ENCODE measurements at places on chromosomes 7 and 10. TPM values are rescaled to one million over a fixed set of nuclear protein-coding genes. Genes with fewer than 3 reads are reported as not detected.

Gene ADRA2A
- 3.6 TPM for total RNA-seq

Gene PDE1C
- 50.8 TPM for total RNA-seq

DNA sequence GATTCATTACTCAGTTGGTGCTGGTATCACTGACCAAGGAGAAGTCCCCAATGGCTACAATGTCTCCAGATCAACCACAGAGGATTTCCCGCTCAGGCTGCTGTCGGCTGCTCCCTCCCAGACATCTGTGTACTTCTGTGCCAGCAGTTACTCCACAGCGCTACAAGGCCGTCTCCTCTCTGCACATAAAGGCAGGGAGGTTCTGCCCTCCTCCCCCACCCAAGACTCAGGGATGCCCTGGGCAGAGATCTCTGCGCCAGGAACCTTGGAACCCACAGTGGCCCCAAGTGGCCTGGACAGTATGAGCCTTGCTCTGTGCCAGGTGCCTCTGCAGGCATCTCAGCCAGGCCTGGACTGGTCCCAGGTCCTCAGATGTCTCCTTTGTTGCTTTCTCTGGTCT lies 193.4 kb upstream of the PRSS58 start:
- no peak for DNase-seq

Gene SH3PXD2A
- total RNA-seq, result 27.7 TPM

Gene SDK1
- 2.8 TPM for total RNA-seq

DNA sequence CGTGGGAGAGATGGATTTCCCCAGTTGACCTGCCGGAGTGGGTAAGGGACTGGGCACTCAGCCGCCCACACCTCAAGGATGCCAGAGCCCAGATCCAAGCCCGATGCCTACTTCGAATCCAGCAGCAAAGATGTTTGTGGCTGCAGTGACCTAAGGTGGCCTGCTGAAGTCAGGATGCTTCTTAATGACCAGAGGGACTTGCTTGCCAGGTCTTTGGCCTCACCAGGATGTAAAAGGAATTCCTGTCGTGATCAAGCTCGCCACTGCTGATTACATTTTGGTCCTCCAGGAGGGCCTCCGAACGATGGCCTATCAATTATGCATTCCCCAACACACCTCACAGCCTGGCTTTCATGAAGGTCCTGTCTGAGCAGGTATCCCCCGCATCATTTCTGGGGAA lies 349.5 kb upstream of the ZMIZ1 start:
- DNase-seq, result no peak

Gene ABCF2
- total RNA-seq, result 33.6 TPM

- no peak for DNase-seq
Measured at GRCh38 chr7:139078399-139078798, 31.1 kb downstream of the ZC3HAV1 start.

Gene EFCAB10
- total RNA-seq, result not detected

Gene SKIDA1
- total RNA-seq, result 2.0 TPM

DNA sequence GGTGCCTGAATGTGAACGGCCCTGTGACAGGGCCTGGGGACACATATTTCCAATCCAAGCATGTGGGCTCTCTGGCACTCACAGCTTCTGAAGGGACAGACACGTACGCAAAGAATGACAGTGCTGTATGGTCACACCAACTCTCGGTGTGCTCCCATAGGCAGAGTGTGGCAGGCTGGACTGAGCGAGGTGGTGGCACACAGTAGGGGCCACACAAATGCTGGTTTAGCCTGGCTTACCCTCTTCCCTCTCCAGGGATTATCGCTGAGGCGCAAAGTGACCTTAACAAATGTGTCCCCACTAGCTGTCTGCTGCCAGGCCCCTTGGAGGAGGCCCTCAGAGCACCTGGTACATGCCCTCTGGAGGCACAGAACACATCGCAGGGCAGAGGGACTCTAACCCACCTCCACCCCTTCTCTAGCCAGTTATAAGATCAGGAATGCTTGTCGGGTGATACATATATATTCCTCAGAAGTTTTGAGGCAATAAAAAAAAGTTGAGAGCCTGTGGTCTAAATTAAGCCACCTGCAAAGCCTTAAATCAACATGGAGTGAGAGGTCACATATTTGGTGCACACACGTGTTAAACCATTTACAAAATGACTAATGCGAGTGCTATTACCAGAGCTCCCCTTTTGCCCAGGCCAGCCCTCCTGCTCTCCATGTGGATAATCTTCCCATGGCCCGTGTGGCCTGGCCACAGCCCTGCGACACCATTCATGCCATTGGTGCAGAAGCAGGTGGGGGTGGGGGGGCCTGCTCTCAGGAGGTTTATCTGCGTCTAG lies 262.8 kb upstream of the GRB10 start:
- no peak for DNase-seq

Gene ARHGEF35
- 1.8 TPM for total RNA-seq

- no peak for DNase-seq
Measured at GRCh38 chr7:147646568-147646967, 944.0 kb upstream of the C7orf33 start.

- no peak for DNase-seq
Measured at GRCh38 chr7:143243614-143244013, 19.6 kb upstream of the GSTK1 start.

- DNase-seq, result no peak
Measured at GRCh38 chr10:118547282-118547681, 48.2 kb downstream of the PRLHR start.

Gene BEND7
- 16.2 TPM for total RNA-seq

DNA sequence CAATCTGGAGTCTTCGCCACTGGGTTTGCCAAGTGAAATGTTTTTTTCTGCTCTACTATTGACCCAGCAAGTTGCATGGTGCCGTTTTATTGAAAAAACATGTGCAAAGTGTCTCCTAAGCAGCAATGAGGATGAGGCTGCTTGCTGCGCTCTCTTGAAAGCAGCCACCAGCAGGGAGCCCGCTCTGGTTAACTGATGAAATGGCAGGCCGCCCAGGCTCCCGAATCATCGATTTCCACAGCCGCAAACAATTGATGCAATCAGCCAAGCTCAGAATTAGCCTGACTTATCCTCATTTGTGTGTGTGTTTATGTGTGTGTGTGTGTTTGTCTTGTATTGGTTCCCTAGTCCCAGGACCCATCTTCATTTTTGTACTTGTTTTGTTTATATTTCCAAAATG lies 22.2 kb upstream of the LYZL1 start:
- DNase-seq, result no peak

Gene CNNM1
- 0.15 TPM for total RNA-seq

Gene PON1
- not detected for total RNA-seq

Gene CCM2
- total RNA-seq, result 36.5 TPM

DNA sequence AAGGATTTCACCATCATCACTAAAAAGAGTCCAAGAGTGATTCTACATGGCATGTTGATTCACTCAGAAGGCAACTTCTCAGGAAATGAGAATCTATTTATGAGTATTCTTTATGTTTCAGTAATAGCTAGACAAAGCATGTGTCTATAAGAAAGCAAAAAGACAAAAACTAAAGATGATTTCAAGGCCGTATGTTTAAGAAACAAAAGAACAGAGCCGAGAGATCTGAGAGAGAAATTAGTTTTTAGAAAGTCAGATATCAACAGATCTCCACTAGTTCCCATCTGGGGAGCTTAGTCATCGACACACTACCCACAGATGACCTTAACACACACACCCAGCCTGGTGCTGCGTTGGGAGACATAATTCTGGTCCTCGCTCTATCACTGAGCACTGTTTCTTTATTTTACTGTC lies 21.0 kb downstream of the PIP4K2A start:
- DNase-seq, result no peak

- DNase-seq, result peak; percentile 10
Measured at GRCh38 chr7:60706-61105, 131.7 kb upstream of the FAM20C start.

DNA sequence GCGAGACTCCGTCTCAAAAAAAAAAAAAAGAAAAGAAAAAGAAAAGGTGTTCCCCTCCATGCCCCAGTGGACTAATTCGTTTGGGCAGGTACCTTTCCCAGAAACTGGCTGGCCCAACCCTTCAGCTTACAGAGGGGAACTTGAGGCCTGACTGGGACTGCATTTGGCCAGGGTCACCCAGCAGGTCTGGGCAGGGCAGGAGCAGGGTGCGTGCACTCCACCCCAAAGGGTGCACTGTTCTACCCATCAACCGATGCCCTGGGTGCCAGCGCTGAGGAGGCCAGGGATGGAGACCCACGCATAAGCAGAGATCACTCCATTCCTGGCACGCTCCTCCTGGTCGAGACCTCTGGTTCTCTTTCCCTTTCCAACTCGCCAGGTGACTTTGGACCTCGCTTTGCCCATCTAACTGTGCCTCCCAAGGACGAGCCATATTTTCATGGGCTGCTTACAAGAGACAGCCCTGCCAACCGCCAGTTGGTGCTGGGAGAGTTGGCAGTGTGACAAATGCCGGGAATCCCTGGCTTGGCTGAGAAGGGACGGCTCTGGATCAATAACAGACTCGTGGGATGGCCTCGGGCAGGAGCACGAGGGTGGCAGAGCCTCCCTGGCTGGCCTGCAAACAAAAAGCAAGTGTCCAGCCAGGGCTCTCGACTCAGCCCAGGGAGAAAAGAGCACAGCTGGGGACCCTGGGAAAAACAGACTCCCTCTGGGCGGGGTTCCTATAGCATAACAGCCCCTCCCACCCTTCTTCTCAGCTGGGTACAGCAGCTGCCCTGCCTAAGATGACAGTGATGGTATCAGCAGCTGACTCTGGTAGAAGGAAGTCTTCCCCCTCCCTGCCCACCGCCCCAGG lies 7.9 kb downstream of the HSPB1 start:
- no peak for DNase-seq

DNA sequence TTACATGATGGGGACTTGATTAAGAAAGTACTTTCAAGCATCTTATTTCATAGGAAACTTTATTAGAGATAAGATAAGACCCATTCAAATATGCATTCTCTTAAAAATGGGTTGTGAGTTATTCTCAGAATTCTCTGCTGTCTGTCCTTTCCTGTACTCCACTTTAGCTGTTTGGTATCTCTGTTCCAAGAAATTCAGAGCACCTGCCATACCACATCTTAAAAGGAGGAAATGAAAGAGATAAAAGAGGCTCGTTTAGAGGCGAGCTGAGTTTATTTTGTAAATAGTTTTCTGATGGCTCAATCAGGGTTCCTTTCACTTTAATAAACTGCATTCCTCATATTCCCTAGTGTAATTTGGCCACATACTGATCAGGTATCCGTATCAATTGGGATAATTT lies 87.2 kb downstream of the MDFIC start:
- no peak for DNase-seq

Gene VSIR
- total RNA-seq, result 40.6 TPM

Gene ZNF518A
- 10.5 TPM for total RNA-seq

- DNase-seq, result no peak
Measured at GRCh38 chr10:5442065-5442989, 30.0 kb downstream of the NET1 start.

DNA sequence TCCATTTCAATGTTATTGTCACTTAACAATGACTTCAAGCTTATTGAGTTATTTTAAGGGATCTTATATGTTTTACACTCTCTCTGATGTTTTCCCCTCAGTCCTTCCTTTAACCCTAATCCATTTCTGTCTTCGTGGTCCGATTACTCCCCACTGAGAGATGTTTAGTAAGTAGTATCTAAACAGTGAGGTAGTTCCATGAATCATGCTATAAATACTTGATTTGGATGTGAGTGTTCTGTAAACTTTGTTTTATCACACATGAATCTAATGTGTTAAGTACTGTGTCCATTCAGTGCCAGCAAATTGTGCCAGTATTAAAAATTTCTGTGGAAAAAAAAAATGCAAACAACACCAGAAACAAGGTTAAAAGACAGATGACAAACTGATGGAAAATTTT lies 18.6 kb downstream of the RPP30 start:
- no peak for DNase-seq

- DNase-seq, result peak; percentile 74
Measured at GRCh38 chr10:11742009-11742778, at the start of gene ECHDC3. TSS of gene ECHDC3 (plus strand) at chr10:11742382. CDS start at chr10:11742577, 195 bp downstream.

Gene HSPA14
- total RNA-seq, result 10.5 TPM

DNA sequence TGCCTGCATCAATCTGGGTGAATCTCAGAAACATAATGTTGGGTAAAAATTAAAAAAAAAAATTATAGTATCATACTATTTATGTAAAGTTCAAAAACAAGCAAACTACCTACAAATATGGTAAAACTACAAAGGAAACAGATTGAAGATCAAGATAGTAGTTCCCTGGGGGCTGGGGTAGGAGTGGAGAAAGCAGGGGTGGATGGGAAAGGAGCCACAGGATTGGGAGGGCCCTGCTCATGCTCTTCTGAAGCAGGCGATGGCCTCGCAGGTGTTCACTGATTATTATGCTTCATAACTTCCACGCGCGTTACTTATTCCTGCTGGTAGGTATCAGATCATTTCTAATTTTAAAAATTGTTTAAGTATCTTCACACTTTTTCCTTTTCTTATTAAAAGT lies 96.0 kb upstream of the GATA3 start:
- DNase-seq, result no peak

DNA sequence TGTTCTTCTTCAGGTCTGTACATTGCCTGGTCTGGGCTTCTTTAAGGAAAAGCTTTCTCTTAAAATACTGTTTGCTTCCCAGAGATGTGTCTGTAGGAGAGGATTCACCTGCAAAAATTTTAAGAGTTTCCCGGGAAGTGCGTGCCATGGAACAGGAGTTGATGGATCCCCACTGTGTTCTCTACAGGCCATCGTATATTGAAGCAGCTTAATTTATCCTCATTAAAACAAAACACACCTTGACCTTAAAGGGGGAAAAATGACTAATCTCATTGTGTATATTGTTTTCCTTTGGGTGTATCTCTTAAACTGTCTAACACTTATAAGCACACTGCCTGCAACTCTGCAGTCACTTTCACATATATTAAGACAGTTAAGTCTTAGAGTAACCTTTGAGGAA lies 111.4 kb downstream of the ST7 start:
- DNase-seq, result no peak

- DNase-seq, result no peak
Measured at GRCh38 chr7:130232209-130232608, 24.5 kb downstream of the SSMEM1 start.

Gene NPY4R2
- not detected for total RNA-seq

- DNase-seq, result no peak
Measured at GRCh38 chr10:80528901-80529300, 8.8 kb upstream of the SH2D4B start.

- DNase-seq, result no peak
Measured at GRCh38 chr10:3199488-3199887, 26.9 kb upstream of the PITRM1 start.

DNA sequence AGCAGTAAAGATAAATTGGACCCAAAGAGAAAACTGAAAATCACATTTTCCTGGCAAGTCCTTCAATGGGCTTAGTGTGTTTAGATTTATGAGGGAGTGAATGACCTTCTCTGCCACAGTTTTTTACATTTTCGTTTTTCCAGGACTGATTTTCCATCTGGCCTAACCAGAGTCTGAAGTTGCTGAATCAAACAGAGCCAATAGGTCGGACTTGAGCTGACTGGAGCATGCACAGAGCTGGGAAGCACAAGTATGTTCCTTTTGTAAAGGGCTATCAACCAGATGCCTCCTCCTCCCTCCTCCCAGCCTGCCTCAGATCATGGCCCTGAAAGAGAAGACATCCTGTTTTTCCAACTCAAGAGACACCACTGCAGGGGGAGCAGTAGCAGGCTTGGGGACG lies 126.0 kb upstream of the ANKRD1 start:
- no peak for DNase-seq
